ENCODE measurements at places on chromosomes 2 and 18.

DNA sequence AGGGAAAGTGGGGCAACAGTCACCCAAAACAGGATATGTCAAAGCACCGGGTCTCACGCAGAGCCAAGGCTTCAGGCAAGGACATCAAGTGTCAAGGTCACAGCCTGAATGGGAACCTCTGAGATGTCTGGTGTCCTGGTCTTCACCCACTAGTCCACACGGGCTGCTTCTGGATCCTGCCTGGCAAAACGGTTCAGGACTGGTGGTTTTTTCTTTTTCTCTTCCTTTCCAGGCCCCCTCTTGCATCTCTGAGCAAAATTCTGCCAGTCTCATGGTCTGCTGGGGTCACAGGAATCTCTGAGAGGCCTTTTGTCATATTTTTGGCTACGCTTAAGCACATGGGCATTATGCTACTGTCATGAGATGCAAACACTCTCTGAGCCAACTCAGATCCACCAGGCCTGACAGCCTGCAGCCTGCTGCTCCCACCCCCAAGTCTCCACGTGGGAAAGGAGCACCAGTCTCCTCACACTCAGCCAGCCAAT is 518.2 kb upstream of the ZEB2 start:
- DNase-seq, result peak; percentile 29

- DNase-seq, result no peak
Measured at GRCh38 chr2:85174943-85175342, 41.8 kb downstream of the TCF7L1 start.

DNA sequence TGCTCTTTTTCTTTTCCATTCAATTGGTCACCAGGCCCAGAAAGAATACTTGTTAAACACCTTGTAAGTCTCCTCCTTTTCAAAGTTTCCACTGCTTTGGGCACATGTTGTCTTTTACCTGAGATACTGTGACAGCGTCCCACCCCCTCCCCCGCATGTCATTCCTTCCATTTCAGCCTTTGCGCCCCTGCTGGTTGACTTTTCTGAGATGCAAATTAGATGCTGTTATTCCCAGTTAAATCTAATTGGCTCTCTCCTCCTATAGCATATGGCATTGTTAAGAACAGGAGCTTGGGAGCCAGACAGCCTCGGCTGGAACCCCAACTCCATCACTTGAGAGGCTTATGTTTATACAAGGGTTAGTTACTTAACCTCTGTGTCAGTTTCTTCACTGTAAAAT is 80.3 kb upstream of the GAREM1 start:
- DNase-seq, result no peak

DNA sequence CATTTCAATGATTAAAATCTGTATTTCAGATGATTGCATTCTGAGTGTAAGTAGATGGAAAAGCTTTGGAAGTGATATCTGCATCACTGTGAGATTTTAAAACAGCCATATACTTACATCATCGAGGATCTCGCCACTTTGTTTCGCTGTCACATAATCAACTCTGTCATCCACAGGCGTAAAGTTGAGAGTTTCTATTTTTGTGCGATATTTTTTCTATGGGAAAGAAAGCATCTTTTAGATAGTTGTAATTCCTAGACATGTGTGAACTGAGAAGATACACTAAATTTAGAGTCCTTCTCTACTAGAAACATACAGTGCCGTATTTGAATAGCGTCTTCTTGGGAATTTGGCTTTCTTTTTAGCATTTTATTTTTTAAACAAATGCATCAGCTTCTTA is 158.8 kb downstream of the RIF1 start:
- no peak for DNase-seq

DNA sequence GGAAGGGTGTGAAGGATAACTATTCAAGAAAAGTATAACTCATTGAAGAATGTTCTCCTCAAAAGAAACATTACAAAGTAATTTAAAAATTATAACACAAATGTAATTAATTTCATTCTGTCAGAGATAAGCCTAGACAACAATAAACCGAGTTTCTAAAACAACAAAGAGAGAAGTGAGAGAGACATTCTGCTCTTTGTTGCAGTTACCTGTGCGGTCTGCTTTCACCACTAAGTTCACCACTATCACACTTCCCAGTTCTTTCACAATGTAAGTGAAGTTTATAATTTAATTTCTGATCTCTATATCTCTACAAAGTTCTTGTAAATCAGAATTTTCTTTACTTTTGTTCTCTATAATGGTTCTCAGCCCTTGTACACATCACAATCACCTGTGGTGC is 76.3 kb upstream of the FRZB start:
- DNase-seq, result no peak

Data from C1 segment of cervical spinal cord (tissue), 14 donors.